ENCODE measurements at places on chromosomes 11 and 22.
A peak's percentile ranks its signal among the peaks of the same experiment; 100 is the strongest.

GRCh38 chr22:47449508-47450270 is 687.2 kb downstream of the TBC1D22A start:
- DNase-seq = no peak

DNA sequence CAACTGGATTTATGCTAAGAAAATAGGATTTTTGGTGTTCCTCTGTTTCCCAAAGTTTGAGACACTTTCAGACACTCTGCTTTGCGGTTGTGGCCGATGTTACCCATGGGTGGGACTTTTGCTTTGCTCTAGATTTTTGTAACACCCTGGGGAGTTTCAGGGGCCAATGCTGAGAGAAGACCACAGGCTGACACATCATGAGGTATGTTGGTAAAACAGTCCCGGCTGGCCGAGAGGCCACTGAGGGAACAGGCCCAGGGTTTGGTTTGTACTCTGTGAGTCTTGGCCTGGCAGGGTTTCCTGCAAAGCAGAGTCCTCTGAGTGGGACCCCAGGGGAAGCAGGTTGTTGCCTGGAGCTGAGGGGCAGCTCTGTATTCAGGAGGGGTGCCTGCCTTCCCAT is 78.5 kb upstream of the PITPNB start:
- no peak for DNase-seq

- DNase-seq = no peak
These were observed 1331.3 kb downstream of the BRD1 start for GRCh38 chr22:48496226-48496845.

GRCh38 chr11:62553839-62554361 is 7.3 kb upstream of the AHNAK start:
- DNase-seq = no peak

- DNase-seq = no peak
These were observed 10.9 kb downstream of the TRIM22 start for GRCh38 chr11:5700421-5701054.

DNA sequence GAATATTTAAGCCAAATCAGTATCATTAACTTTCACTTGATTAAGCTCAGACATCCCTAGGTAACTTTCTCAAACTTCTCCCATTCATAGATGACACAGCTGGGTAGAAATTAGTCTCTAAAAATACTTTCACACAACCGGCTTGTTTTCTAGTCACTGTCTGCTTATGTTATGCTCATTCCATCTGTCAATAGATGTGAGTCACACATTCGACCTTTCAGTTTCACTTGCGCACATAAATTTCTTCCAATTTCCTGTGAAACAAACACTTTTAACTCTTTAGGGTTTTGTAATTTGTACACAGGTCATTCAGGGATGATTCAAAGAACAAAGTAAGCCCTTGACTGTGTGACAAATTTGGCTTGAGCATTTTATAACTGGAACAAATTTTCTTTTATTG is 723.0 kb downstream of the KCNA4 start:
- no peak for DNase-seq

DNA sequence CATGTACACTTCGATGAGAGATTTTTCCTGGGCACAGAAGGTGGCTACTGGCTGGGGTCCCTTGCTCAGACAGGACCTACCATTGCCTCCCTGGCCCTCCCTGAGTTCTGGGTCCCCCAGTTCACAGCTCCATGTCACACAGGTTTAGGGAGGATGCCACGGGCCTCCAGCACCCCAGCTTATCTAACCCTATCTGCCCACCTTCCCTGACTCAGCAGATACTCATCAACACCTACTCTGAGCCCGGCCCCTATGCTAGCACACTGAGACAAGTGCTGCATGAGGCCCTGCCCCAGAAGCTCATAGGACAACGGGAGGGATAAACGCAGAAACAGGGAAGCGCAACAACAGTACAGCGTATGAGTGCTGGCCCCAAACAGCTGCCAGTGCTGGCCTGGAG is 9.6 kb downstream of the NAGA start:
- no peak for DNase-seq

DNA sequence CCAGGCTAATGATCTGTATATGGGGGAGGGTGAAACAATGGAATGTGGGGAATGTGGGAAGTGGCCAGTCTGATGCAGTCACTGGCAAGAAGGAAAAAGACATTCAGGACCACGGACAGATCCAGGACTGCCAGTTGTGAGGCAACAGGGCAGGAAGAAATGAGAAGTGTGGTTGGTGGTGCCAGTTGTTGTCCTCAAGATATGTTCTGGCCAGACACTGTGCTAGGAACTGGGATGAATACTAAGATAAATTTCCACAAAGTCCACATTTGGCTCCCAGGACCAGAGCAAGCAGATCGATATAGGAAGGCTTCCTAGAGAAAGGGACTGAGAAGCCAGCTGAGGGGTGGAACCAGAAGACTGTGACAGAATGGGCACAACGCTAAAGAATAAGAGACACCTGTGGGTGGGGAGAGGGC is 6.8 kb upstream of the TPBGL start:
- no peak for DNase-seq

GRCh38 chr11:38323961-38324761 is 1726.1 kb upstream of the RAG2 start:
- no peak for DNase-seq

DNA sequence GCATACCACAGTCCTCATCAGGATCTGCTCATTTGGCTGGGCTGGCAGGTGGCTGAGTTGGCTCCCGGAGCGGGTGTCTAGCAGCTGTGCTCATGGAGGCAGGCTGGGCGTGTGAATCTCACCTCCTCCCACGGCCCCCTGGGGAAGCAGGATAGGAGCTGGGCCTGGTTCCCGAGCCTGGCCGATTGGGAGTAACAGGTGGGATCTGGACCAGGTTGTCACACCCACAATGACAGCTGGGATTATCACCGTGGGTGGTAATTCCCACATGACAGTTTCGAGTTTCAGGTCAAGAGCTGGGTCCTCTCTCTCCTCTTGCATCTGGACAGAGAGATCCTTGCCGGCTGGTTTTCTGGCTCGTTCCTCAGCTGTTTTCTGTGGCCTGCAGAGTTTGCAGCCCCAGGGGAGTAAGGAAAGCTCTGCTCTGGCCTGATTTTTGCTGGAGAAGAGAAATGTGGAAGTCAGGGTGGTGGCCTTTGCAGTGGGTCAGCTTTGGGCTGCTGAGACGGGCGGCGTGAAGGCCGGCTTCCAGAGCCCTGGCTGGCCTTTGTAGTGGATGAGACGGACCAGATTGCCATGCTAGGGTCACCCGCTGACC is 57.0 kb downstream of the BCR start:
- DNase-seq = peak; percentile 83

GRCh38 chr22:19965771-19966709 is 24.4 kb upstream of the TXNRD2 start:
- no peak for DNase-seq

DNA sequence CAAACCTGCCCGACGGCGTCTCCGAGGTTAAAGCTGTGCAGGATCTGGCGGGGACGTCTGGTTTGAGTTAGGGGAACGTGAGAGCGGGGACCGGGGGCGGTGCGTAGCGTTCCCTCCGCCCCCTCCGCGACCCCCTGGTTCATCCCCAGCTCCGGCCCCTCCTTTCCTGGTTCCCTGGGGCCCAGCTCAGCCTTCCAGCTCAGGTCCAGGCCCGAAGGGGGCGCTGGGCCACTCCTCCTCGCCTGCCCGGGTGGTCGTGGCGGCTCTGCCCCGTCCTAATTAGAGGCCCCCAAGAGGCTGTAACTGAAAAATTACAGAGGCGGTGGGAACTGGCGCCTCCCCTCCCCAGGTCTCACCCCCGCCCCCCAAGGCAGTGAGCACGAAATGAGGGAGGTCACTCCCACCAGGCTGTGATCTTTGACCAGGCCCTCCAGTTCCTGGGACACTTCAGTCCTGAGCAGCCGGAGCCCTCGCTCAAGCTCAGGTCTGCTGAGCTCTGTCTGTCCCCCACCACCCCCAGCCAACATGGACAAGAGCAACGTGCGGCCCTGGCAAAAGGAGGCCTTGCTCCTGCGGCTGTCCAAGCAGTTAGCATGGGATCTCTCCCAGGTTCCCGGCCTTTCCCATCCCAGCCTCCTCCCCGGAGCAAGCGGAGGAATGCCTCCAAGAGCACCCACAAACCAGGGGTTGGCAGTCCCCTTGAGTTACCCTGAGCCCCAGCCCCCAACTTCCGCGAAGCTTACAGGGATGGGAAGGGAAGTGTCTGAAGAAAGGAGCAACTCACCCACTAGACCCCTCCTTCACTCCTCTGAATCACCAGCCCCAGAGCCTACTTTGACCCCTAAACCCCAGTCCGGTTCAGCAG is 3.3 kb downstream of the CD248 start:
- DNase-seq = no peak

DNA sequence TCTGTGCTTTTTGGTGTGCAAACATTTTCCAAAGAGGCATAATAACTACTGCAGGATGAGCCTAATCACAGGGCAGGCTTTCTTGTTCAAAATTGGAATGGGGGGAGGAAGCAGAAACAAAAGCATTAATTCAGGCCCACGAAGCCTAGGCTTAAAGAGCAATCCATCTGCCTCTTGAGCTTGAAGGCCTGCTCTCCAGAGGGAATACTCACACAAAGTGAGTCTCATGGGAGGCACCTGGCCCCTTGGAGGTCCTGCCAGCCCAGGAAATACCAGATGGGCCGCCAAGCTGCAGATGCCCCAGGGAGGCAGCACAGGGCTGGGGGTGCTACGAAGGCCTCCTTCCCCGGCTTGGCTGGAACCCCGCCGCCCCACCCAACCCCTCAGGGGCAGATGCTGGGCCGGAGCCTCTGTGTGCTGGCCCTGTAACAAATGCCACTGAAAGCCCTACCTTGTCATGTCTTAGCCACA is 39.3 kb upstream of the COMT start:
- no peak for DNase-seq

DNA sequence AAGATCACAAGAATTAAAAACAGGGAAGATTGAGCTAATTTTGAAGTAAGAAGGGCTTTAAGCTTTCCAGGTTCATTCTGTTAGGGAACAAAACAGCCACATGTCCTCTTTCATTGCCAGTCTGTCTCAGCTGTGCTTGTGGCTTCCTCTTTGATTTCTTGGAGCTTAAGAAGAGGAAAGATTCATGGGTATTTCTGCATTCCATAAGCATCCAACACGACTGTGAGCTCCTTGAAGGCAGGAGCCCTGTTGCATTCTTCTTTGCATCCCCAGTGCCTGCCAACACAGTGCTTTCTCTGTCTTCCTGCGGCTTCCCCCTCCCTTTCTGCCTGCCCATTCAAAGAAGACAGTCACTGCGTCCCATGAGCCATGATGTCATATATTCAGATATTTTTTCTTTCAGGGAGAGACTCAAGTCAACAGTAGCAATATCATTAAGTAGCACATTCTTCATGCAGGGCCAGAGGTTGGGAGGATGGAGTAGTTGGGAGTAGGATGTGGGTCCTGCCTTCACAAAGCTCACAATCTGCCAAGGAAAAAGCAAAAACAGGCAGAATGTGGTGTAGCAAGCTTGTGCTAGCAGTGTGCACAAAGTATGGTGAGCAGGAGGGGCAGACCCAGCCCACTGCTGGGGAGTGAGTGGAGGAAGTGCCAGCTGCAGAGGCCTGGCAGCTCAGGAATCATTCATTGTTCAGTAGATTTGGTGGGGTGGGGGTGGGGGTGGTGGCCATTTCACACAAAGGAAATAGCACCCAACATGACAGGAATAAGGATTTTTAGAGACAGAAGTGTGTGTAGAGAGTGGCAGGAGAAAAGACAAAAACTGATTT is 162.1 kb upstream of the RASSF10 start:
- no peak for DNase-seq

DNA sequence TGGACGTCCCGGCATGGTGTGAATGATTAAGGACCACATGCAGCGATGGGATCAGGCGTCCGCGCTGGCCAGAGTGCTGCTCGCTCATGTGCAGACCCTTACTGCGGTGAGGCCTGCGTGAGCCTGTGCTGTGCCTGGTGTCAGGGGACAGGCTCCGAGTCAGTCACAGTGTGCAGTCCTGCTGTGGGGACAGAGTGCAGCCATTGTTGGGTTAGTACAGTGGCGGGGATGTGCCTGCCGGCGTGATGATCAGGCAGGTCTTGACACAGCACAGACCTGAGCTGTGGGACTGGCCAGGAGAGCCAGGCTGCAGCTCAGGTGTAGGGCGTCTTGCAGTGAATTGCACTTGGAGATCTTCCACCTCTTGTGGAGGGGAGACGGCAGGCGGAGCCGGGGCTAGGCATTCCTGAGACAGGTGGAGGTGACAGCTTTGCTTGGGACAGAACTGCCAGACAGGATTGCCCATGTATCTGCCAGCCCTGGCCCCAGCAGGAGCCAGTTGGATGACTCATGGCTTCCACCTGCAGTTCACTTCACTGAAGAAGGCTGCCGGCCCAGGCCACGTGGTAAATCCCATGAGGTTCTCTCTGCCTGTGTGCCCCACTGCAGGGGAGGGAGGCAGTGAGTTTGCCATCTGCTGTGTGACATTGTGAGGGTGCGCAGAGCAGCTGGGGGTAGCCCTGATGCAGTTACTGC is 17.3 kb downstream of the TRMU start:
- peak; percentile 91 for DNase-seq

GRCh38 chr11:86818462-86819192 is 18.3 kb downstream of the PRSS23 start:
- no peak for DNase-seq

GRCh38 chr11:134724106-134724778 is 312.2 kb upstream of the B3GAT1 start:
- DNase-seq = no peak

DNA sequence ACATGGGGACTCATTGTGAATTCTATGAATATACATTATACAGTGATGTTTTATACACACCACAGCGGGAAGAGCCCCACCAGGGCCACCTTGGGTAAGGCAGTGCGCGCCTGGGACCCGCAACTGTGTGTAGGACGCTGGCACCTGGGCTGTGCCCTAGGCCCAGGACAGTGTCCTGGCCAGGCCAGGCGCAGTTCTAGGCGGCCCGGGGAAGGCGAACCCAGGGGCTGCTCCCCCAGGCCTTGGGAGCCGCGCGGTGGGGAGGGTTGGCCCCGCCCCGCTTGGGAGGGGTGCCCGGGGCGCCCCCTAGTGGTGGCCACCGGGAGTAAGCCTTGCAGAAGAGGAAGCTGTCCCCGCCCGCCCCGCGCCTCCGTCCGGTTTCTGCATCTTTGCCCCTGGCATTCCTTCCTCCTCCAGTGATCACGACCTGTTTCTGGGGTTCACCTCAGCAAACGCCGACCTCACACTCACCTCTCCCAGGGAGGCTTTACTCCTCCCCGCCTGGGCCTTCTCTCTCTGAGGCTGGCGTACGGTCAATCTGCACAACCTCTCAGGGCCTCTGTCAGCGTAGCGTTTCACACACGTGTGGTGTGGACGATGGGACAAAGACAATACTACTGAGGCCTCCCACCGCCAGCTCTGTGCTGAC is 9.5 kb upstream of the EHD1 start:
- DNase-seq = peak; percentile 80

DNA sequence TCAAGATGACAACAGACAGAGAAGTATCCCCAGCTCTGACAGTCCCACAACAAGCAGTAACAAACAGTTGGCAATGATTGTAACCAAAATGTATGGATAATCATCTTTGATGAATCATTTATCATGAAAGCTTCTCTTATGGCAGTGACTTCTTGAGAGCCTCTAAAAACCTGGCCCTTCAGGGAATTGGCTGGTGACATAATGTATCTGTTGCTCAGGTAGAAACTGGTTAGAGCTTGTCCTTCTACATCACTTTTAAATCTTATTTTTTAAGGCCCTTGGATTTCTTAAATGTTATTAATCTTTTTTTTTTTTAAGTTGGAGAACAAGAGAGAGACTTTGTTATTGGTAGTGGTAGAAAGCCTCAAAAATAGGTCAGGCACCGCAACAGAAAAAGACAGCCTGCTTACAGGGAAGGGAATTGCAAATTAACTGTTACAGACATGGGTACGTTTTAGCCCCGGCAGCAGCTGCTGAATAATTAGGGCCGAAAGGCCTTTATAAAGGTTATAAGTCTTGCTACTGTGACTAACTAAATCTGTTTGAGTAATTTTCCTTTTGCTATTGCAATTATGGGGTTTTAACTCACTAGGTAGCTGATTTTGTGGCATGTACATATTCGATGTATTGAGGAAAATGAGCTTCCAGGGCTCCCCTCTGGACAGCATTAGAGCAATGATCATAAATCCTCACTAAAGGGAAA is 207.7 kb upstream of the LRRC4C start:
- no peak for DNase-seq

Measured in dorsolateral prefrontal cortex (tissue), 122 donors.